ENCODE measurements at places on chromosomes 16 and 17.
A peak's percentile ranks its signal among the peaks of the same experiment; 100 is the strongest.

GRCh38 chr17:64448665-64449512, at the start of gene MILR1:
Gene MILR1 (plus strand): TSS chr17:64449115. CDS start chr17:64449169, 54 bp downstream.
- DNase-seq, result peak; percentile 77

DNA sequence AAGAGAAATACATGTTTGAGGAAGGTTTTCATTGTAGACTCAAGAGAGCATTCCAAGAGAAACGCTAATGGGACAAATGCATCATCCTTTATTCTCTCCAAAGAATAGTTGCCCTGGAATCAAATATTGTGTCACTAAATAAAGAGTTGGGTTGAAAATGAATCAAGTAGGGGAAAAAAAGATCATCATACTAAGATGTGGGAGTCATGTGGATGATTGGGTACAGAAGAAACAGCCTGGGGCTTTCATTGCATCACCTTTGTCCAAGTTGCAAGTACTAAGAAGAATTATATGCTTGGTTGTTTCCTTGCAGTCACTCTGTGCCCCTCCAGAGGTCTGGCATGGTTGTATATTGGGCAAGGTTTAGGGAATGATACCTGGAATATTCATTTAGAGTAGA, 658.9 kb downstream of the TOX3 start:
- no peak for DNase-seq

DNA sequence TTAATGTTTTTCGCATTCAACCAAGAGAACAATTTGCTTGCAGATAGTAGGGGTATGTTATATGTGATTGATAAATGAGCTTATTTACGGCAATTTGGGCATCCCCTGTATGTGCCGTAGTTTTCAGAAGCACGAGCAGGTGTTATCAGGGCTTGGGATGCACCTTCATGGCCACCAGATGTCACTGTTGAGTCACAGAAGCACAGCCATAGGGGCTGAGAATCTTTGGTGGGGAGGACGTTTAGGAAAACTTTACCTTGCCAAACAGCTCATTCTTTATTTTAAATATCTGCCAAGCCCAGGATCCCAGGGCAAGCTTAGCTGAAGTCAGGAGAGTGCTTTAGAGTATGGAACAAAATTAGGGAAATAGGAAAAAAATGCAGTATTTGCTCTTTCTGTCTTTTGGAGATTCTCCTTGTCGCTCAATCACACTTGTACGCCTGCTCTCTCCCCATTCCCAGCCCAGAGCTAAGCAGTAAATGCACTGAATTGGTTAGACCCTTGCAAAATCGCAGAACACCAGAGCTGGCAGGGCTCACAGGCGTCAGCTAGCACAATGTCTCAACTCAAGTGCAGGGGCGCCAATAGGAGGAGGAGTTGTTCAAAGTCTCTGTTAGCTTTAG, 93.6 kb upstream of the MPHOSPH6 start:
- DNase-seq, result peak; percentile 67

GRCh38 chr16:85166699-85167588, 54.7 kb upstream of the CIBAR2 start:
- DNase-seq, result no peak

- DNase-seq, result no peak
These were observed 16.8 kb upstream of the DRG2 start for GRCh38 chr17:18070861-18071340.

DNA sequence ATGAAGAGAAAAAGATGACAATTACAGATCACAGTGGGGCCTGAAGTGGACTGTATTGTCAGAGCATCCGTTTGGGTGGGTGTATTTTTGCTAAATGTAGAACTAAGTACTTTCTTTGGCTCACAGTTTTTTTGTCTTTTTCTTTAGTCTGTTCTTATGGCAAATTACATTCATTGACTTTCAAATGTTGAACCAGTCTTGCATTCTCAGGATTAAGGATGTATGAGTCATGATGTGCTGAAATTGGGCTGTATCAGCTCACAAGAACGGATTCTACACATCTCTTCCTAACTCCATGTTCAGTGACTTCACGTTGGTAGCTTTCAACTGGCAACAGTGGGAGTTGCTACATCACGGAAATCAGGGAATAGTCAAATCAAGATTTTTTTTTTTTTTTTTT, 66.5 kb downstream of the TEX2 start:
- no peak for DNase-seq

- DNase-seq, result no peak
These were observed 643 bp downstream of the HIGD1B start for GRCh38 chr17:44848257-44848795.

GRCh38 chr17:18235743-18236256, 10.4 kb downstream of the LLGL1 start:
- DNase-seq, result no peak

- no peak for DNase-seq
These were observed 418.9 kb upstream of the MAF start for GRCh38 chr16:80019395-80019794.

GRCh38 chr16:79805621-79806020, 205.1 kb upstream of the MAF start:
- no peak for DNase-seq

DNA sequence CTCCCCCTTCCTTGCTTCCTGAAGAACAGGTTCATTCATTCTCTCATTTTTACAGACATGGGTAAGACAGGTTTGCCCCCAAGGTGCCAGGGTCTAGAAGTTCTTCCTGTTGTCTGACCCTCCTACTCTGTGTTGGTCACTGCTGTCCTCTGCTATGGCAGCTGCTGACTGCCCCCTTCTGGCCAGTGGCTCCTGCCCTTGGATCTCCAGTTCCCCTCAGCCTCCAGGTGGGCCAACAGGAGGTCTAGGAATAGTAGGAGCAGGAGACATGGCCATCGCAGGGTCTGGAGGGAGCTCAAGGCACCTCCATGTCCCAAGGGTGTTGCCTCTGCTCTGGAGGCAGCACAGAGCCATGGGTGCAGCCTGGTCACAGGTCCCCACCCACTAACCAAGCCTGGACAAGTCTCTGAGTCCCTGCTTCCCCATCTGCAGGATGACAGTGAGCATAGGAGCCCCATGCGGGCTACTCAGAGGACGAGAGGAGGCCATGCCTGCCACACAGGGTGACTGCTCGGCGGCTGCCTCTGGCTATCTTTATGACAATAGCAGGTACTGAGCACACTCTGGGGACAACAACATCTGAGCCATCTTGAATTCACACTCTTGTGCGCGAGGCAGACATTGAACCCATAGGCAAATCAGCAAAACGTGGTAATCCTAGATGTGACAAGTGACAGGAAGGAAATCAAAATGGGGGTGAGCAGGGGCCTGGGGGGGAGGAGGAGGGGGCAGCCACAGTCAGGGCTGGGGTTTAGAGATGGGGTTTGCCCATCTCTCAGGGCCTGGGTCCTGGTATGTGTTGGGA, 27.0 kb upstream of the NXPH3 start:
- peak; percentile 6 for DNase-seq

- no peak for DNase-seq
These were observed 5.8 kb upstream of the RSL1D1 start for GRCh38 chr16:11857161-11857560.

DNA sequence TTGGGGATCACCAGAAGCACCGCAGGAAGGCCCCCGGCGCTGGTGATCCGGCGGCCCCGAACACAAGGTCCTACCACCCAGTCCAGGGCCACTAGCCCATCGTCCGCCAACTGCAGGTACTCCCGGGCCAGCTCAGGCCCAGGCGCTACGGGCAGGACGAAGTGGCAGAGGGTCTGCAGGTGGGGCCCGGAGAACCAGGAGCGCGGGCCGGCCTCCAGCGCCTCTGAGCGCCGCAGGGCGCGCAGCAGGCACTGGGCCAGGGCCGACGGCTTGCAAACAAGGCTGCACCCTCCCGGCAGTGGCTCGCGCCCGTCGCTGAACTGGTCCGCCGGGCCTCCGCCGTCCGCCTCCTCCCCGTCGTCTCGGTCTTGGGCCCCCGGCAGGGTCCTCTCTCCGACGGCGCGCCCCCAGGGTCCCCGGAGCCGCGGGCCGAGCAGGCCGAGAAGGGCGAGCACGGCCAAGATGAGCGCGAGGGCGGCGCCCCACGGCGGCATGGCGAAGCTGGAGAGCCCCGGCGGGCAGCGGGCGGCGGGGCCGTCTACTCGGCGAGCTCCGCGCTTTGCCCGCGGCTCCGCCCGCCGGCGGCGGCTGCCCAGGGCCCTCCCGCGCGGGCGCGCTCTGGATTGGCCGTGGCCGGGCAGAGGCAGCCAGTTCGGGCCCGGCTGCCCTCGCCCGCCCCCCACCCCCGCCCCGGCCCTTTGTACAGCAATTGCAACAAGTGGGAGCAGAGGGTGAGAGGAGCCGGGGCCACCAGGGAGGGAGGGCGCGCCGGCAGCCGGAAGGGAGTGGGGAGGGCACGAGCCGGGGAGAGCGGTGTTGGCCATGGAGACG, at the start of gene ABHD15:
Gene ABHD15 (minus strand): TSS at position 565 of the 831 bp plus-strand sequence. CDS start 71 bp downstream, at position 494.
- peak; percentile 85 for DNase-seq

DNA sequence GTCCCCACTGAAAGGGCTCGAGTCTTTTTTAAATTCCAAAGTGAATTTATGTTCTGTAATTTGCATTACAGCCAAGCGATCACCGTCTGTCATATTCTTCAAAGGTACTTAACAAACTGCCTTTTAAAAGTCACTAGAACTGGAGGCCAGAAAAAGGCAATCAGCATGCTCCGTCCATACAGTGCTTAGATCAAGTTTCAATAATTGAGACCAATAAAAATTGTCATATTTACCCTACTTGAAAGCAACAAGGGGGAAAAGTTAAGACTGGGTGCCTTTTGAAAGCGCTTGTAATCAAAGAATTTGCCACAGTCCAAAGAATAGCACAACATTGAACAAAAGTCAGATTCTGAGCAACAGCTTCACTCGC, 9.0 kb upstream of the ZFHX3 start:
- DNase-seq, result no peak

- no peak for DNase-seq
These were observed 567.9 kb upstream of the CDH11 start for GRCh38 chr16:65689726-65690125.

- no peak for DNase-seq
These were observed 368.8 kb downstream of the SLC39A11 start for GRCh38 chr17:72723711-72724110.

DNA sequence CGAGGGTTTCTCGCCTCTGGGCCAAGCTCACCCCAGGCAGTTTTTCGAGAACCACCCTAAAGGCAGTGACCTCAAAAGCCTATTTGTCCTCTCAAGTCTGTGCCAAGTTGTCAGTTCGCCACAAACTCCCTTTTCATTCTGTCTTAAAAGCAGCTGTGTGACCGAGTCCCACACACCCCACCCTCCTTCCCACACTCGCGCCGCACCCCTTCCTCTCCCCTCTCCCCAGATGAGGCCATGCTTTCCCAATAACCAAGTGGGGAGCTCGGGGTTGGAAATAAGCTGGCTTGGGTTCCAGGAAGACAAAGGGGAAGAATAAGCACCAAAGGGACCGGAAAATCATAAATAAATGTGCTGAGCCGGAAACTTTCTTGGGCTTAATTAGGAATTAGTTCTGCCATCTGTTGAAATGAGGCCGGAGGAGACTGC, 36.7 kb downstream of the GRIN2C start:
- no peak for DNase-seq

DNA sequence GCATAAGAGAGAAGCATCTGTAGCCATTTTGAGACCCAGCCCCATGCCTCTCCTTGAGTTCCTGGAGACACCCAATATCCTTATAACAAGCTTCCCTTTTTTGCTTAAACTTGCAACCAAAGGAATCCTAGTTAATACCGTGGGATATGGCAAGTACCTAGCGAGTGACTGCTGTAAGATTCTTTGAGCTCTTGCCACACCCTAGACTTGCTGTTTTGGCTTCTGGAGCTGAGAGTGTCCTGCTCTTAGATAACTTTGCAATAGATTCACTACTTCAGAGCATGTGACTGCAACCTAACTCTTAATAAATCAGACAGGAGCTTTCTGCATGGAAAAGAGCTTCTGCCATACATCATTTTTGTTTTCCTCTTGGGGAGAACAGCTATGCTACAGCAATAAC, 58.3 kb downstream of the AKAP1 start:
- DNase-seq, result no peak

DNA sequence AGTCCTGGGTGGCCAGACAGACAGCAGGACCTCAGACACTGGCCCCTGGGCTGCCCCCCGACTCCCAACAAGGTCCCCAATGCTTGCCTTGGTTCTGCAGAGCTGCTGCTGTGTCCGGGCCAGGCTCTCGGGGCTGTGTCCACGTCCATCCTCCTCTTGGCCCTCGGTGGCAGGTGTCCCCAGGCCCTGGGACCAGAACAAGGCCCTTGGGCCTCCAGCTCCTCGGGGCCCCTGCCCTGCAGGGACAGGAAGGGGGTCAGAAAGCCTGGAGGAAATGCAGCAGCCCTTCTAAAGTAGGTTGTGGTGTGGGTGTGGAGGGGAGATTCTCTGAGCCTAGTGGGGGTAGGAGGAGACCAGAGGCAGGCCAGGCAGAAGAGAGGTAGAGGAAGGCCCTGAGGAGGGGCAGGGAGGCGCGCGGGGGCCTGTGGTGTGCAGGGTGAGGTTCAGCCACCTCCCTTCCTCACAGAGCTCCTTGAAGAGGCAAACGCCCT, 2.5 kb upstream of the AXIN1 start:
- DNase-seq, result no peak

DNA sequence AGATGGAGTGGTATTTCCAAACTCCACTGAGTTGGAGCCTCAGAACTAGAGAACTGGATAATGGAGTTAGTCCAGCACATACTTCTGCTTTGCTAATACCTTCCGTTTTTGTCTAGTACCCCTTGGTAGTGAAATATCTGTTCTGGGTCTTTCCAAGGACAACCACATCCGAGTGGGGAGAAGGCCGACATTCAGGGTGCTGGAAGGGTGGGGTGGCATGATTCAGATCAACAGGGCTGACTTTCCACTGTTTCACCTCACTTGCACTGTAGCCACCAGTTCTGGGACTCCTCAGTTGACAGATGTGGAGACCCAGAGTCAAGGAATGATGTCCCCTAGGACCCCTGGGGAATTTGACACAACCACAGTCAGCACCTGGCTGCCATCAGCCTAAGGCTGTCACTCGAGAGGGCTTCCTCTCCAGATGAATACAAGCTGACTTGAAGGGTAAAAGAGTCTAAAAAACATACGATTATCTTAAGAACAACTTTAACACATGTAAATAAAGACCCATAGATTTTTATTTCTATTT, 84.8 kb upstream of the HNF1B start:
- peak; percentile 36 for DNase-seq

GRCh38 chr17:42005166-42005565, 12.1 kb downstream of the DNAJC7 start:
- no peak for DNase-seq

DNA sequence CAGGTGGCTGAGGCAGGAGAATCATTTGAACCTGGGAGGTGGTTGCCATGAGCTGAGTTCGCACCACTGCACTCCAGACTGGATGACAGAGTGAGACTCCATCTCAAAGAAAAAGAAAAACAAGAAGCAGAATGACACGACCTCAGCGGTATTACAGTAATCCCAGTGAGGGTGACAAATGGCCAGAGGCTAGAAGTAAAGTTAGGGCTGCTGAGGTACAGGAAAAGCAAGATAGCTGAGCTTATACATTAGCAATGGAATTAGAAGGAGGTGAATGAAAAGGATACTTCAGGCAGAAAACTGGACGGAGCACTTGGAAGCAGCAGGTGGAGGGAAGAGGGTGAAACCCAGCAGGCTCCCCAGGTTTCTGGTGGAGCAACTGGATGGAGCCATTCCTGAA, 26.1 kb upstream of the AMZ2 start:
- DNase-seq, result no peak
